ENCODE measurements at places on chromosomes 12 and 14.

DNA sequence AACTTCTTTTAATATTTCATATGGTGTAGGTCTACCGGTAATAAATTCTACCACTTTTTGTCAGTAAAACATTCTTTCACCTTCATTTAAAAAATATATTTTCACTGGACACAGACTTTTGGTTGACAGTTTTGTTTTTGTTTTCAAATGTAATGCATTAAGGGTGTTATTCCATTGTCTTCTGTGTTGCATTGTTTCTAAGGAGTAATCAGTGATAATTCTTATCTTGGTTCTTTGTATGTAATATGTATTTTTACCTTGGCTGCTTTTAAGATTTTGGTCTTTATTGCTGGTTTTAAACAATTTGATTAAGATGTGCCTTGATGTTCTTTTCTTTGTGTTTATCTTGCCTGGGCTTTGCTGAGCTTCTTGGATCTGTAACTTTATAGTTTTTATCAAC is 4.1 kb downstream of the MAP1LC3B2 start:
- DNase-seq, result no peak

DNA sequence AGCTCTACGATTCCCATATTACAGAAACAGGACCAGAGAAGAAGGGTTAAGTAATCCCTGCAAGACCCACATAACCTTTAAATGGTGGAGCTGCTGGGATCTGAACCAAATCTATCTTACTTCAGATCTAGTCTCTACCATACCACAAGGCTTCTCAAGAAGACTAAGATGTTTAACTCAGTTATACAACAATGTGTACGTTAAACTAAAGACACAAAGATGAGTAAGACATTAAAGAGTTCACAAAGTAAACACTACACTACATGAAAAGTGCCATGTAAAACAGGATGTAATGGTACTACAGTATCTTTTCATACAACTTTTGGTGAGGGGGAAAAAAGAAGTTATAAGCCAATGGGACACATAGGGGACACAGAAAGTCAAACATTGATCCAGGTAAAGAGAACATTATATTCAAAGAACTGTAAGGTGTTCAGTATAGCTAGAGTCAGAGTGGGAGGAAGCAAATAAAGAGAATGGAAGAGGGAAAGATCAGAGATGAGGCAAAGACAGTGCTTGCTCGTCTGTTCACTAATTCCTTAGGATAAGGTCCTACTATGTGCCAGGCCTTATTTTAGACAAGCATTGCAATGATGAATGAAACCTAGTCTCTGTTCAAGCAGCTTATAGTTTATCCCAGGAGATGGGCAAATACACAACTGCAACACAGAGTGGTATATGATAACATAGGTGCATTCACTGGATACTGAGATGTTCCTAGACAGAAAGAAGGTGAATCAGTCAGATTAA is 7.7 kb downstream of the TMED10 start:
- DNase-seq, result no peak

DNA sequence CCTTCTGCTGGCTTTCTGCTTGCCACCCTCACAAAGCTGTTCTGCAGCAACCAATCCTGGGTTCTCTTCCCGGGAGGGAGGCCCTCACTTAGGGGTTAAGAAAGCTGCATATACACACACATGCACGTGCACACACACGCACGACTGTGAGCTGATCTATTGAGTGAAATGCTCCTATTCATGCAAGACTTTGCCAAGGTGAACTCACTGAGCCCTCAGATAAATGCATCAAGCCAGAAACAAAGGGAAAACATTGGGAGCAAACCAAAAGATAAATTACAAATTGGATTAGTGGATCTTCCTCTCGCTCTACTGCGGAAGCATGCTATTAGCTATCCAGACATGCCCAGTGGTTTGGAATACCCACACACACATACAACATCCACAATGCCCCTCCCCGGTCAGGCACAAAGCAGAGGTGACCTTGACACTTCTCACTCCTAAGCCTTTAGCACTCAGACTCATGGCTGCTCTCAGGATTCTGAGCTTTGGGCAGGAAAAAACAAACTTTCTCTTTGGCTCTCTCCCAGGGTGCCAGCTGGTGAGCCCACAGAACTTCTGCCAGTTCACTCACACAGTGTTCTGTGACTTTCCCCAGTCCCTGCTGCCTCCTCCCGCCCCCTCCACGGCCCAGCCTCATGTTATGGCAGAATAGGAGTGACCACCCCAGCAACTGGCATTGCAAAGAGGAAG is 320.0 kb downstream of the DPF3 start:
- no peak for DNase-seq

DNA sequence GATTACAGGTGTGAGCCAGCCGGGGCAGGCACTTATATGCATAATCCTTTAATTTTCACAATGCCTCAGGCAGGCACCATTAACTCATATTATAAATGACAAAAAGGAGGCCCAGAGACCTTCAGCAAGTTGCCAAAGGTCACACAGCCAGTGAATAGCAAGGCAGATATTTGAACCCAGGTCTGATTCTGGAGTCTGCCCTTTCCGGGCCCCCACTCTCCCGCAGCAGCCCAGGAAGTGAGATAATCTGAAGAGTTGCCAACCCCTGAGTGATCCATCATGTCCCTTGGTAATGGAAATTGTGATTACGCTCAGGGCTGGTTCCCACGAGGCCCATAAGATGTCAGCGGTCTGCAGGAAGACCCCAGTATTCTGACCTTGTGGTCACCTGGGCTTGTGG is 95.3 kb upstream of the MED13L start:
- no peak for DNase-seq

DNA sequence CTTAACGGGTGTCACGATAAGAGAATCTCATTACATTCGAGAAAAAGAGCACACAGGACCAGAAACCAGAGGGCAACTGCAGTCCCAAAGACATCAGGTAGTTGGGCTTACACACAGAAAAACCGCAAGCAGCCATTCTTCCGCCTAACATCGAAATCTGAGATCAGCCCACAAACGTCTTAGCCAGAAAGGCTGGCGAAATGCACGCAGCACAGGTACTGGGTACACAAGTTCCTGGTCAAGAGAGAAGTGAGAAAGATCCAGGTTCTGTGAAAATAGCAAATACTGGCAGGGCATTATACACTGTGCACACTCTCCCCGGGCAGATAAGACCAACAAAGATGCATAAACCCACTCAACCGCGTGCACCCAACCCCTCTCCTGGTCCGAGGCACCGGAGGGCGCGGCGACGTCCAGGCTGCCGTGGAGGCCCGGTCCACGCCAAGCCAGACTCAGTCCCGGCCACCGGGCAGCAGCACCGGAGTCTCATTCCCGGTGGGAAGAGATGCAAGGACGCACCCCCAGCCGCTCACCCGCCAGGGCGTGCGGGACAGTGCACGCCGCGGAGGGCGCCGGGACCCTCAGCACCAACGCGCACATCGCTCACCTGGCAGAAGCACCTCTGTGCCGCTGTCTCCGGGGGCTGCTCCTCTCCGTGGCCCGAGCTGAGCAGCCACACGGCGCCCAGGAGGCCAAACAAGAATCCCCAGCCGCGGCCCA is 437 bp downstream of the ERO1A start:
- DNase-seq, result peak; percentile 77

DNA sequence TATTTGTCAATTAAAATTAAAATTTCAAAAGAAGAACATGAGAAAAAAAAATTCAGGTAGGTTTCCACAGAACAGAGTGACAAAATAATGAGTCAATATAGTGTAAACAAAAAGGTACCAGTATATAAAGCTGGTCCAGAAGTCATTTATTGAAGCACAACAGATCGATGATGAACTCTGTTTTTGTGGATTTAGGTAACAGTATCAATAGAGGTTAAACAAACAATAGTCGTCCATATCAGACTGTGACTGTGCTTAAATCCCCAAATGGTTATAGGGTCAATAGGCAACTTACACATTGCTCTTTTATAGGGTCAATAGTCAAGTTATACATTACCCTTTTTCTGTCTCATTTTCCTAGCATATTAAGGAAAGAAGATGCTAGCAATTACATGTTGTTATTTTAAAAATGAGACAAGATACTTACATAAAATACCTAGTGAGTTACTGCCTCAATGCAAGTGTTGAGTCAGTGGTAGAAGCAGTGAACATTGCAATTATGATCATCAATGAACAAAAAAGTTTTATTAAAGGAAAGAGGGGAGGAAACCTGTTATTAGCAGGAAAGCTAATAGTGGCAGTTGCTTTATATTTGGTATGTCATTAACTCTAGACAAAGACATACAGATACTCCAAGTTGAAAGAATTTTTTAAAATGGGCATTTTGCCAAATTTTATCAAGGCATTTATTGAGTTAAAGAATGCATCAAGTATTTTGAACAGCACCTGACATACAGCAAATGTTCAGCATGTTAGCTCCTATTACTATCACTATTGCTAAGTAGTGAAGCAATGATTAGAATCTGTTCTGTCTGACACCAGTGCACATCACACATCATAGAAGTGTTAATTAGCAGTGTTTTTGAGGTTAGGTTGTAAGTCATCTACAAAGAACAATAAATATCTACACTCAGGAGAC is 102.9 kb downstream of the CCER1 start:
- DNase-seq, result no peak

GRCh38 chr14:66105815-66106214 is 380.4 kb upstream of the CCDC196 start:
- DNase-seq, result no peak

- no peak for DNase-seq
These were observed 550.9 kb downstream of the BCL11B start for GRCh38 chr14:98721061-98721460.

DNA sequence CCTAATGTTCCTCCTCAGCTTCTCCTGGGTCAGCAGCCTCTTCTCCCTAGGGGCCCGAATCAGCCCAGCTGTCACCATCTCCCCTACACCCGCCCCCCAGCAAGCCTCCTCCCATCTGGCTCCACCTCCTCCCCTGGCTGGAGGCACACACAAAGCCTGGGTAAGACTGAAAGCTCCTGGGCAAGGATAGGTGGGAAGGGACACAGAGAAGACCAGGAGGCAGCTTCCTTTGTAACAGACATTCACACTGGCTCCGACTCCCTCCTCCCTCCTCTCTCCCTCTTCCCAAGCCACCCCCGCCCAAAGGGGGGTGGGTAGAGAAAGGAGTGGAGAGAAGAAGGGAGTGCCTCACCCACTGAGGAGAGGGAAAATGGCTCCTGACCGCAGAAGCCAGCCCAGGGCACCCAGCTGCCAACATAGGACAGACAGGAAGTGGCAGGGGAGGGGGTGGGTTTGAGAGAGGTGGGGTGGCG is 4.0 kb downstream of the CHD4 start:
- peak; percentile 84 for DNase-seq

DNA sequence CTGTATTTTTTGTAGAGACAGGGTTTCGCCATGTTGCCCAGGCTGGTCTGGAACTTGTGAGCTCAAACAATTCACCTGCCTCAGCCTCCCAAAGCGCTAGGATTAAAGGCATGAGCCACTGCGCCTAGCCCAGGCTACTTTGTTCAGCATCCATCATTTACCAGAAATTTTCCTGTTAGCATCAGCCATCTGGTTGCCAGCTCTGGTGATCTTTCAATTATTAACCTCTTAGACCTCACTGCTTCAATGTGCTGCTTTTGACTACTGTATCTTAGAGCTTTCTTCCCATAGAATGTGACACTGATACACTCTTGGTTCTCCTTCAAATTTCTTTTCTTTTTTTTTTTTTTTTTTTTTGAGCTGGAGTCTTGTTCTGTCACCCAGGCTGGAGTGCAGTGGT is 5.4 kb upstream of the AMHR2 start:
- DNase-seq, result no peak

DNA sequence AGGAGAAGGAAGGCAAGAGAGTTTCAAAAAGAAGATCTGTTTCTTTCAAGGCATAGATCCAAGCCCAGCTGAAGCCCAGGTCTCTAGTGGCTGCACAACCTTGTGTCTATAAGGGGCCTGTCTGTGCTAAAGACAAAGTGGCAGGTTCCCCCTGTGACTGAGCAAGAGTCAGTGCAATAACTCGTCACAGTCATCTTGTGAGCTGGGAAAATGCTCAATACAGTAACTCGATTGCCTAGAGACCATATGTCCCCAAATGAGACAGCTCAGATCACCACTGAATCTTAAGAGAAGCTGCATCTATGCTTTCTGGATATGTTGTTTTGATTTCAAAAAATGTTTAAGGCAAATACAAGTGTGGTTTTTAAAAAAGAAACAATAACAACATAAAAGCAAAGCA is 24.2 kb downstream of the ST8SIA1 start:
- no peak for DNase-seq

GRCh38 chr12:25054783-25055144 is 105.9 kb upstream of the BCAT1 start:
- DNase-seq, result peak; percentile 25

DNA sequence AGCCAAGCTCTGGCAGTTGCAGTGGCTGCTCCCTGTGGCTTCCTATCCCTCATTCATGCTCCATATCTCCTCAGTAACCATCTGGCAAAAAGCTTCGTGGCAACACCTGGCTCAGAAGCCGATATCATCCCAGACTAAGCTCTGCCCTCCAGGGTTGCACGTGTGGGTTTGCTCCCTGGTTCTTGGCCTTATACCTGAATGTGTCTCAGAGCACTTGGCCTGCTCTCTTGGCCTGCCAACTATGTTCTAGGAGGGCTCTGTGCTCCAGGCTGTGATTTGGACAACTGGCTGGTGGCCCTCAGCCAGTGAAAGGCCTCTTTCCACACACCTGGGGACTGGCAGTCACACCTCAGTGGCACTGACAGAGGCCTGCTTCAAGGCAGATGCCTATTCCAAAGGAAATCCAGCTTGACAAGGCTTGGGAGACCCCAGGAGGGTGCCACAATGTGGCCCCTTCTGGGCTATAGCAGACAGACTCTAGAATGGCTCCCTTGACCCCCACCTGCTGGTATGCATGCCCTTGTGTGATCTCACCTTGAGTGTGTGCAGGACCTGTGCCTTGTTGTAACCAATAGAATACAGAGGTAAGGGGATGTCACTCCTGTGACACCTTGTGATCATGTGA is 10.5 kb downstream of the PLD4 start:
- DNase-seq, result no peak

DNA sequence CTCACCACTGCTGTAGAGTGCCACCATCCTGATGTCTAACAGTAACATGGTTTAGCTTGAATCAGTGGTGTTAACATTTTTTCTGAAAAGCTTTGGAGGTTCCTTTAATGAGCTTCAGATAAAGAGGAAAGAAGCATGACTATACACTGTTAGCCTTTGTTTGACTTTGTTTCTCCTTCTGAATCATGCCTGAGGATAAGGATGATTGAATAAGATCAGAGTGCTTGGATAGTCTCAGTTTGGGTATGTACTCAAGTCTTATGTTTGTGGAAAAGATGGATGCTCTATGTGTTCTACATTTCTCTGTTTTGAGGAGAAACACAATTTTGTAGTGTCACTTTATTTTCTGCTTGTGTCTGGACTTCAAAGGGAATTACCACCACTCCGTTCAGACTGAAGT is 42.0 kb downstream of the GPATCH2L start:
- DNase-seq, result no peak

- no peak for DNase-seq
These were observed 23.8 kb upstream of the PCNX4 start for GRCh38 chr14:60067882-60068281.

GRCh38 chr14:81219759-81220579 is 790 bp downstream of the GTF2A1 start:
- DNase-seq, result peak; percentile 36

DNA sequence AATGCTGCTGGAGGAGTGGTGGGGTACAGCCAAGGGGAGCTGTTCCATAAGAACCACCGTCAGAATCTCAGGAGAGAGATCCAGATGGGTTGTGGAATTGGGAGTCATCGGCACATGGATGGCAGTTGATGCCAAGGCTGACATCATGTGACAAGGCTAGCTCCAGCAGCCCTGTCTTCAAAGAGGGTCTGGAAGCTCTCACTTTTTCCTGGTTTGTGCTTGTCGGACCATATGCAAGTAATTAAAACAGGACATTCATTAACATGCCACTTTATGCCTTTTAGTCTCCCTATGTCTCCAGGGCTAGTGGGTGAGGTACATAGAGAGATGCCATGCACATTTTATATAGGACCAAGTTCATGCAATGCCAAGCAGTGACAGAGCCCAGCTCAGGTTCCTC is 211.8 kb downstream of the CRADD start:
- DNase-seq, result no peak

- DNase-seq, result no peak
These were observed 12.9 kb downstream of the OTUB2 start for GRCh38 chr14:94038921-94039629.
